ENCODE measurements at places on chromosomes 13 and 19.

DNA sequence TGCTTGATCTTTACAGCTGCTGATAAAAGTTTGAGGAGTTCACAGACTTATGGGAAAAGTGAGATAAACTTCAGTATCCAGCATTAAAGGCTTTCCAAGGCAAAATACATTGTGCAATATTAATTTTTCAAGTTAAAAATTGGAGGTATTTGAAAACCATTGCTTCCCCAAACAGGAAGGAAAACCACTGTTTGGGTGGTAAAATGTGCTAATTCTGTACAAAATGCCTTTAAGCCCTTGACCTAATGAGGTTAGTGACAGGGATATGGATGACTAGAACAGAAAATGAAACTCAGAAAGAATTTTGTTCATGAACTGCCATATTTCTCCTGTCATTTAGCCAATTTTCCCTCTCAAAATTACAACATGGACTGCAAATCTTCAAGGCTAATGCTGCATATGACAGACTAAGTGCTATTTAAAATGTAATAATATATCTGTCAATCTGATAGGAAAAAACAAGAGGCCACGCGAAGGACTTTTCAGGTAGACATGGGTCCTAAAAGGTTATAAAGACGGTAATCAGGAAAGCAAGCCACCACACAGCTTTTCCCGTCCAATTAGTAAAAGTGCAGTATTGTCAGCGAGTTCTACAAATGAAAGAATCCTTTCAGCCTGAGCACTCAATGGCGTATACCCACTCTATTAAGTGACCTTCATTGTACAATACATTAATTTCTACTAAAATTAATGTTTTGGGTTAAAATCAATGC lies 212.8 kb downstream of the ENOX1 start:
- DNase-seq: no peak

- DNase-seq: peak; percentile 76
Measured at GRCh38 chr19:13051557-13052165, 51.0 kb downstream of the LYL1 start.

DNA sequence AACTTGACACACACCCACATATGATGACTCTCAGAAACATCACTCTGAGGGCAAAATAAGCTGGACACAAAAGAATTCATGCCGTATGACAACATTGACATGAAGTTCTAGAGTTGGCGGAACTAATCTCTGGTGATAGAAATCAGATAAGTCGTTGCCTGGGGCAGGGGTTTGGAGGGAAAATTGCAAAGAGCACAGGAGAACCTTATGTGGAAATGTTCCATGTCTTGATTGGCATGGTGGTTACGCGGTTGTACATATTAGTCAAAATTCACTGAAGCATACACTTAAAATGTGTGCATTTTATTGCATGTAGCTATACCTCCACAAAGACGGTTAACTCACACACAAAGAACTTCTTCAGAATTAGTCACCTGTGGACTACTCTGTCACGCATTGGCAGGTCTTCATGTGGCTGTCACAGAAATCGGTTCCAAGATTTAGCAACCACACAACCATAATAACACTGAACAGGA lies 137.8 kb upstream of the GJB6 start:
- no peak for DNase-seq

DNA sequence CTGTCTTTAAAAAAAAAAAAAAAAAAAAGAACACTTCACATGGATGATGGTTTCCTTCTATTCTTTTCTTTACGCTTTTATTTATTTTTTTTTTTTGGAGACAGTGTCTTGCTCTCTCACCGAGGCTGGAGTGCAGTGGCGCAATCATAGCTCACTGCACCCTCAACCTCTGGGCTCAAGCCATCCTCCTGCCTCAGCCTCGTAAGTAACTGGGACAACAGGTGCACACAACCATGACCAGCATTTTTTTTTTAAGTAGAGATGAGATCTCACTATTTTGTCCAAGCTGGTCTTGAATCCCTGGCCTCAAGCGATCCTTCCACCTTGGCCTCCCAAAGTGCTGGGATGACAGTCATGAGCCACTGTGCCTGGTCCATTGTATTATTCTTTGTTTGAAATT lies 24.3 kb downstream of the ANKRD27 start:
- no peak for DNase-seq

DNA sequence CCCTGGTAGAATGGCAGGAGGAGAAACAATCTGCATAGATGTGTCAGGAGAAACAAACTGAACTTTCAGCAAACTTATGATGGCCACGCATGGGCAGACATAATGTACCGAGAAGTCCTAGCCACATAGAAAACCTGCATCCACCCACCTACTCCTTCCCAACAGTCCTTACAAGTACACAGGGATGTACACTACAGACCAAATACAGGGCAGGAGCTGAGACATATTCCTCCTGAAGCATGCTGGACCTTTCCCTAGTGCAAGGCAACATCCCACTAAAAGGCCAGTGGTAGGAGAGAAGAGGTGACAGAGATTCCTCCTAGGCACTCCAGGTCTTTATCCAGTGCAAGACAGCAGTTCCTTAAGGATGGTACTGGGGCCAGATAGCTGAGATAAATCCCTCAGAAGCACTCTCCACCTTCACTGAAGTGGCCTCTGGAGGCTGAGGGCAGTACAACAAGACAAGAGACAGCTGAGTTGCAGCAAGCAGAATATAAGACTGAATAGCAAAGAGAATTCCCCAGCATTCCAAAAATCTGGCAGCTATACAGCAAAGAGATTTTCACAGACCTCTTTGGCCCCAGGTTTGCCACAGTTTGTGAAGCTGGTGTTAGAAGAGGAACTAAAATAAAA lies 18.3 kb downstream of the VWA8 start:
- no peak for DNase-seq

- DNase-seq: no peak
Measured at GRCh38 chr13:101626925-101627555, 174.6 kb downstream of the ITGBL1 start.

DNA sequence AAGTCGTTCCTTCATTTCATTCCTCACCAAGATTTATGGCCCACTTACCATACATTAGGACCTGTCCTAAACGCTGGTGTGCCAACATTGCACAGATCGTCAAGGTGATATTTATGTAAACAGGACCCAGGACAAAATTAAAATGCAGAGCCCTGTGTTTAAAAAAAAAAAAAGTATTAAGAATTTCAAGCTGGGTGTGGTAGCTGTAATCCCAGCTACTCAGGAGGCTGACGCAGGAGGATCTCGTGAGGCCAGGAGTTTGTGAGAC lies 6.5 kb upstream of the ZNF444 start:
- no peak for DNase-seq

- DNase-seq: no peak
Measured at GRCh38 chr19:703651-704446, 4.9 kb upstream of the PALM start.

Data from G401 (cell line).